ENCODE measurements at places on chromosomes 12 and 14.

- no peak for DNase-seq
- H3K4me3 ChIP-seq, result no peak overlapping the region
- H3K36me3 ChIP-seq, result no peaks in the 10 kb centered on the region
- no peaks in the 10 kb centered on the region for H3K27me3 ChIP-seq
- no peak overlapping the region for H3K27ac ChIP-seq
Measured at GRCh38 chr12:105835580-105836241, 303.0 kb downstream of the NUAK1 start.

DNA sequence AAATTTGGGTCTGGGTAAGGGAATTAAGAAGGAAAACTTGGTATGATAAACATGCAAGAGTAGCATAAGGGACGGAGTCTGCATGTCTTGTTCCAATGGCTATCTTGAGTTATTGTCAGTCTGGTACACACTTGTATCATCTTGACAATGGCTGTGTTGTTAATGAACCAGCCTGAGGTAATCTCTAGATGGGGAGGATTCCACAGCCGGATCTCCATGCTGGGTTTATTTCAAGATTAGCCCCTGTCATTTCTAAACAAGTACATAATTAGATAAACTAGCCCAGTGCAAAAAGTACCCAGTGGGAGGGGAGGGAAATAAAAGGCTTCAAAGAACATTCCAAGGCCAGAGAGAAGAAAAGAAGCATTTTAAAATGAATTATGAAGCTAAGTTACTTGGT, 16.5 kb upstream of the CMAS start:
- H3K27me3 ChIP-seq, result no peaks in the 10 kb centered on the region
- no peaks in the 10 kb centered on the region for H3K4me1 ChIP-seq
- DNase-seq, result no peak
- H3K4me3 ChIP-seq, result no peak overlapping the region
- H3K36me3 ChIP-seq, result no peaks in the 10 kb centered on the region

DNA sequence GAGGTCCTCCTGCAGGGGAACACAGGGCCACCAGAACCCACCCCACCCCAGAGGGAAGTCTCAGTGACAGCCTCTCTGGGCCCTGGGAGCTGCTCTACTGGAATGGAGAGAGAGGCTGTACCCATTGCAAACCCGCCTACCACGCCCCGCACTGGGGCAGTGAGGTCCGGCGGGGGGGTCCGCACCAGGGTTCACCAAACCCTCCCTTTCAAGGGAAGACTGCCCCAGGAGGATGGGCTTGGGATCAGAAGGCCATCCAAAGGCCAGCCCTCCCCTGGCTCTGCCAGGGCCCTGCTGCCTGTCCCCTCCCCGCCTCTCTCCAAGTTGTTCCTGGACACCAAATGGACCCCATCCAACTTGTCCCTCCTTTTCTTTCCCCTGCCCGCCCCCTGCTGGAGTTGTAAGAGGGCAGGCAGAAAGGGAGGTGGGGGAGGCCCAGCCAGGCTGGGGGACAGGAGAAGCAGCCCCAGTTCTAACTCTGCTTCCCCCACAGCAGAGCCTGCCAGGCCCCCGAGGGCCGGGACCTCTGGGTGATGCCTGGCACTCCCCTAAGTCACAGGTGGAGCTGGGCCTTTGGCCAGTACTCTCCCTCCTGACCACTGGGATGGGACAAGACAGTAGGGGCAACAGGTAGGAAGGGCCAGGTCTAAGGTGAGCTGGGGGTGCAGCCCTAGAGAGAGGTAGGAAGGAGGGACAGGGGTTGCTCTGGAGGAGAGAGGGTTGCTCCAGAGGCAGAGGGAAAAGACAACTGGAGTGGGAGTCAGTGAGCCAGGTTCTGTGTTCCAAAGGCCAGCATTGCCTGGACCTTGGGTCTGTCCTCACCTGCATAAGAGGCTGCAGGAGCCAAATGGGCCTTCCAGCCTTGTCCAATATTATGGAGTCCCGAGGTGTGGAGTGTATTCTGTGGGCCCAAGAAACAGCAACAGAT, 3.2 kb upstream of the DIO3 start:
- H3K36me3 ChIP-seq, result no peaks in the 10 kb centered on the region
- H3K27ac ChIP-seq, result no peak overlapping the region
- H3K4me1 ChIP-seq, result no peaks in the 10 kb centered on the region

- H3K4me3 ChIP-seq, result peak overlapping the region; percentile 77
- H3K27ac ChIP-seq, result peak overlapping the region; percentile 90
- DNase-seq, result no peak
- H3K4me1 ChIP-seq, result no peaks in the 10 kb centered on the region
- H3K36me3 ChIP-seq, result no peaks in the 10 kb centered on the region
Measured at GRCh38 chr12:6201826-6202225, 1.6 kb downstream of the CD9 start.

- no peak overlapping the region for H3K27ac ChIP-seq
- no peaks in the 10 kb centered on the region for H3K4me1 ChIP-seq
- no peak overlapping the region for H3K4me3 ChIP-seq
- H3K27me3 ChIP-seq, result no peaks in the 10 kb centered on the region
- H3K36me3 ChIP-seq, result no peaks in the 10 kb centered on the region
Measured at GRCh38 chr14:83085136-83085535, 1551.5 kb upstream of the SEL1L start.

GRCh38 chr14:64639340-64639821, 64.8 kb upstream of the PLEKHG3 start:
- H3K27me3 ChIP-seq, result no peaks in the 10 kb centered on the region
- DNase-seq, result no peak
- no peak overlapping the region for H3K4me3 ChIP-seq

GRCh38 chr12:54721312-54721711, 73.1 kb upstream of the DCD start:
- H3K4me3 ChIP-seq, result no peak overlapping the region
- H3K27ac ChIP-seq, result no peak overlapping the region
- no peaks in the 10 kb centered on the region for H3K27me3 ChIP-seq
- H3K4me1 ChIP-seq, result no peaks in the 10 kb centered on the region
- DNase-seq, result no peak
- no peaks in the 10 kb centered on the region for H3K36me3 ChIP-seq

- H3K4me1 ChIP-seq, result no peaks in the 10 kb centered on the region
- H3K4me3 ChIP-seq, result no peak overlapping the region
- no peaks in the 10 kb centered on the region for H3K36me3 ChIP-seq
- no peaks in the 10 kb centered on the region for H3K27me3 ChIP-seq
- no peak for DNase-seq
Measured at GRCh38 chr12:58323676-58324075, 382.3 kb downstream of the ATP23 start.

DNA sequence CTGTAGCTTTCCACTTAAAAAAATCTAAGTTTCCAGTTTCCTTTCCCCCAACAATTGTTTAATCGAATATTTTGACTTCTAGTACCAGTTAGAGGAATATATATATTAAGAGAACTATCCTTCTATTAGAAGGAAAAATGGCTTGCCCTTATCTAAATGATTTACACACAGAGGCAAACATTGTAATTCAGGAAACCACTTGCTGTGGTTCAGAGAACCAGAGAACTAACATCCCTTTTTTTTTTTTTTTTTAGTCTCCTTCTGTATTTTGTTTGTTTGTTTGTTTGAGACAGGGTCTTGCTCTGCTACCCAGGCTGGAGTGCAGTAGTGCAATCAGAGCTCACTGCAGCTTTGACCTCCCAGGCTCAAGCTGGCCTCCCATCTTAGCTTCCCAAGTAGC, 746.6 kb downstream of the VRK1 start:
- H3K36me3 ChIP-seq, result no peaks in the 10 kb centered on the region
- H3K4me1 ChIP-seq, result no peaks in the 10 kb centered on the region
- H3K27ac ChIP-seq, result no peak overlapping the region
- no peak for DNase-seq
- H3K4me3 ChIP-seq, result no peak overlapping the region
- H3K27me3 ChIP-seq, result no peaks in the 10 kb centered on the region

DNA sequence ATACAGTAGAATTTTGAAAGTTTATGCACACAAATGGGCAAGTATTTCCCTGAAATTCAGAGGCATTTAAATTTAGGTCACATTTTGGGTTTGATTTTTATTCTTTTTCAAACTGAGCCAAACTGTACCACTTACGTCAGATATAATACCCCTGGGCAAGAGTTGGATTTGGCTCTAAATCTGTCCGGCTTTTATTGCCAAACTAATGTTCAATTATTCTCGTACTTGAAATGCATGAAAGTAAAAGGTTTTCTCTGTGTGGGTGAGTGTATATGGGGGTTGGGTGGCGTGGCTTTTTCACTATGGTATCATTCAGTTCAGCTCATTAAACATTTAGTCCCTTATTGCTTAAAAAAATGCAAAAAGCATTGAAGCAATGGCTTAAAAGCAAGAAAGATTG, 55.9 kb downstream of the SLCO1C1 start:
- H3K27ac ChIP-seq, result no peak overlapping the region
- no peaks in the 10 kb centered on the region for H3K27me3 ChIP-seq
- DNase-seq, result no peak
- H3K4me3 ChIP-seq, result no peak overlapping the region
- no peaks in the 10 kb centered on the region for H3K4me1 ChIP-seq

DNA sequence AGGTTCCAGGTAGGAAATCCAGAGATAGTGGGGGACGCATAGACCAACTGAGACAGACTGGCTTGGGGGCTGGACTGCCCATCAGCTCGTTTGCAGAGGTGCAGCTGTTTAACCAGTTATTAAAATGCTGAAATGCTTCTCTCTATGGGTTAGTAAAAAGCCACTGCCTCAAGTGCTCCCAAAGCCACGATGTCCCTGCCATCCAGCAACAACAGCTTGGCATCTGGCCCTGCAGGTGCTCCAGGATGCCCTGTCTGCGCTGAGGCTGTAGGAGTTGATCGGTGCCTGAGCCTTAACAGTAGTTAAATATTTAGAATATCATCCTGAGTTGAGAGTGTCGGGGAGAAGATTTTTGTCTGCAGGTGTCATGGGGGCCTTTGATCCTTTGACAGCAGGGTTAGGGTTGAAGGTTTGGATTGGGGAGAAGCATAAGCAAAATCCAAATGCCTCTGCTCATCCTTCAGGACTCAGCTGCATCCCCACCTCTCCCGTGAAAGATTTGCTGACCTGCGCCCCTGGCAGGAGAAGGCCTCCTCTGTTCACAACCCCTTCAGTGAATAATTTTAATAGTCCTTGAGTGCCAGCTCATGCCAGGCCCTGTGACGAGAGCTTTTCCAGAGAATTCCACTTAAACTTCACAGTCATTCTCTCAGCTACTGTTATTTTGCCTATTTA, 127.3 kb upstream of the PWP1 start:
- no peaks in the 10 kb centered on the region for H3K36me3 ChIP-seq
- no peak overlapping the region for H3K4me3 ChIP-seq
- DNase-seq, result no peak
- H3K27me3 ChIP-seq, result no peaks in the 10 kb centered on the region
- H3K4me1 ChIP-seq, result no peaks in the 10 kb centered on the region

DNA sequence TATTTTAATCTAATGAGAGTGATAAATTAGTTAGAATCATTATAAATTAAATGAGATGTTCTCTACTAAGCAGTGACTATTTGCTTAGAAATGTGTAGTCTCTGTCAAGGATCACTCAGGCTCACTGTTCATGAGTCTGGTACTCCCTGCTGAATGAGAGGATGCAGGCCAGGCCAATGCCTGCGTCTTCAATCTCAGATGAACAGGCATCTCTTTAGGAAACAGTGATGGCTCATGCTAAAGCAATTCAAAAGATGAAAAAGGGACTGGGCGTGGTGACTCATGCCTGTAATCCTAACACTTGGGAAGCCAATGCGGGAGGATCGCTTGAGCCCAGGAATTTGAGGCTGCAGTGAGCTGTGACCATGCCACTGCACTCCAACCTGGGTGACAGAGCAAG, 106.8 kb downstream of the ZFC3H1 start:
- DNase-seq, result no peak
- H3K4me1 ChIP-seq, result no peaks in the 10 kb centered on the region
- no peaks in the 10 kb centered on the region for H3K36me3 ChIP-seq
- H3K27ac ChIP-seq, result no peak overlapping the region
- H3K4me3 ChIP-seq, result no peak overlapping the region
- no peaks in the 10 kb centered on the region for H3K27me3 ChIP-seq
